ENCODE measurements at places on chromosomes 12 and 14.

- DNase-seq = peak; percentile 47
Observed at GRCh38 chr12:65814038-65814437, 10.2 kb upstream of the HMGA2 start.

DNA sequence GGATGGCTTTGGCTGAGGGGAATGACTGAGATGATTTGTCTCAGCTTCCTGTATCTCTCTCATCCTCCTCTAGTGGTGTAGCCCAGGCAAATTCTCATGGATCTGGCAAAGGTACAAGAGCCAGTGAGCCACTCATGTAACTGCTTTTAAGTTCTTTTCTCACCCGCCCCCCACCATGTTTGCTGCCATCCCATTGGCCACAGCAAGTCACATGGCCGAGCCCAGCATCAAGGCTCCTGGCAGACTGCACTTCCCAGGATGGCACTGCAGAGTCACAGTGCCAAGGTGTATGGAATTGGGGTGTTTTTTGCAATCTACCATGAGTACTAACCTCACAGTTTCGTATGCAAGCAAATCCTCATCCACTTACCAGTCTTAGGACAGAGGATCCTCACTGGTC, 50.9 kb downstream of the CHST11 start:
- no peak for DNase-seq

- no peak for DNase-seq
Observed at GRCh38 chr12:75790219-75790618, 241.4 kb downstream of the PHLDA1 start.

GRCh38 chr14:100825713-100826331, at the start of gene MEG3:
Gene MEG3 (plus strand): TSS chr14:100826118.
- DNase-seq = peak; percentile 89

GRCh38 chr12:90938451-90938850, 16.5 kb downstream of the CCER1 start:
- DNase-seq = peak; percentile 51

DNA sequence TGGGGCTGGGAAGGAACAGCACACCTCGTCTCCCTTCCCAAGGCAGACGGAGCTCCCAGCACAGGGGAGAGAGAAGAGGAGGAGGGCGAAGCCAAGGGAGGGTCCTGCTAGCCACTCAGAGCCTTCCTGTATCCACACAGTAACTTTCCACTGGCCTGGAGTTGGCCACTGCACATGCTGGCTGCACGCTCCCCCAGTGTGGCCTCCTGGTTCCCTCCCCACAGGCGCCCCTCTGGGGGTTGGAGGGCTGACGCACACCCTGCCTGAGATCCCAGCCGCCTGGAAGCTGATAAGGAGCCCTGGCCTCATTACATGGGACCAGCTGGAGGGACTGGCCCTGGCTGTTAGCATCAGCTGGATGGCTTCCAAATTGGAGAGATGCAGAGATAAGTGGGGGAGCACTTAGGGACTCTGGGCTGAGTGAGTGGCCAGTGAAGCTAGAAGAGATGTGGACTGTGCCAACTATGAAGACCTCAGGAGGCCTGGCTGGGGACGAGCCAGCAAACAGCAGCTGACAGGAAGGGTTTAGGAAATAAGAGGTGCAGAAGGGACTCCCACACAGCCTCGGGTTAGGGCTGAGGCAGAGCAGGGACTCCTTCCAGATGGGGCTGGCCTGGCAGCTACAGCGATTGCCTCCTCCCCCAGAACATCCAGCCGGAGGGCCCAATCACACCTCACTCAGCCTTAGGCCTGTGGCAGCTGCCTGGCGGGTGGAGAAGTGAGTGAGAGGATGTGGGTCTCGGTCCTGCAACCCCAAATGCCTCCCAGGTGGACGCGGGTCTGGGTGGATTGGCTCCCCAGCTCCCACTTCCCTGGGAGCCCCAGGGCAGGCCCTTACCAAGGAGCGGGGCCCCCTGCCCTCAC, 26.3 kb upstream of the BCDIN3D start:
- DNase-seq = peak; percentile 100

- no peak for DNase-seq
Observed at GRCh38 chr14:53581504-53581903, 375.1 kb downstream of the BMP4 start.

- DNase-seq = no peak
Observed at GRCh38 chr12:115583591-115583990, 693.9 kb downstream of the MED13L start.

DNA sequence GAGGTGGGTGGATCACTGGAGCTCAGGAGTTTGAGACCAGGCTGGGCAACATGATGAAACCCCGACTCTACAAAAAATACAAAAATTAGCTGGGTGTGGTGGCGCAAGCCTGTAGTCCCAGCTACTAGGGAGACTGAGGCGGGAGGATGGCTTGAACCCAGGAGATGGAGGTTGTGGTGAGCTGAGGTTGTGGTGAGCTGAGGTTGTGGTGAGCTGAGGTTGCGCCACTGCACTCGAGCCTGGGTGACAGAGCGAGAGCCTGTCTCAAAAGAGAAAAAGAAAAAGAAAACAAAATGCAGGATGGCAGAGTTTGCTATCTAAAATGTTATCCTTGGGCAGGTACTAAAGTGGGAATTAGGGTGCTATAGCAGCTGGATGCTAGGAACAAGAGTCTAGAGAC, 10.8 kb upstream of the GPRC5A start:
- no peak for DNase-seq

DNA sequence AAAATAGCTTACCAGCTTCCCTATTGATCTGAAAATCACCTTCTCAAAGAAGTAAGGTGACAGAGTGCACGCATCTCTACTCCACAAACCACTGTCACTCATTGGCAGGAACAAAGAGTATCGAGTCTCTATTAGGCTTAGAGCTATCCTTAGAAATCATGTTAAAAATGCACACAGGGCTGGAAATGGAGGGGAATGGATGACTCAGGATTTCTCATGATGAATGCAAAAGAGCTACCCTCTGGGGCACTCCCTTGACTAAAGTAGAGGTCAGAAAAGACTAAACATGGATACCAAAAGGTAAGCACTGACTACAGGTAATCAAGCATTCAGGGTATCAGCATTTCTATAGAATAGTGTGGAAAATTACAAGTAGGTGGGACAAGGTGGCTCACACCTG, 96.1 kb upstream of the ANO4 start:
- DNase-seq = no peak

GRCh38 chr12:100075598-100075997, 67.1 kb downstream of the BLTP3B start:
- DNase-seq = no peak

DNA sequence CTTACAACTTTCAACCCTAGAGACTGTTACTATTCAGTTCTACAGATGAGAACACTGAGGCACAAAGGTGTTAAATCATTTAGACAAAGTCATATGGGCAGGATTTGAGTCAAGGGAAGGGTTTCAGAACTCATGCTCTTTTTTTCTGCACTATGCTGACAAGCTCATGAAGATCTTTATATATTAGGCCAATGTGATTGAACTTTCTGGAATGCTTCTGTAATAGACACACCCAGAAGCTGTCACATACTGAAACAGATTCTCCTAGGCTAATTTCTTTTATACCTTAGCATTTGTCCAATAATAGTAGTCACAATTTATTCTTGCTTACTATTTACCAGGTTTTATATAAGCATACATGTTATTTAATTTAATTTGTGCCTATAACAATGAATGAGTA, 164.0 kb downstream of the ALG10B start:
- no peak for DNase-seq

GRCh38 chr14:106564058-106564643, 1037.8 kb downstream of the TMEM121 start:
- DNase-seq = no peak

GRCh38 chr12:25723336-25723735, 170.3 kb upstream of the LMNTD1 start:
- DNase-seq = peak; percentile 35

- DNase-seq = no peak
Observed at GRCh38 chr14:102516531-102517391, 7.2 kb upstream of the ANKRD9 start.

DNA sequence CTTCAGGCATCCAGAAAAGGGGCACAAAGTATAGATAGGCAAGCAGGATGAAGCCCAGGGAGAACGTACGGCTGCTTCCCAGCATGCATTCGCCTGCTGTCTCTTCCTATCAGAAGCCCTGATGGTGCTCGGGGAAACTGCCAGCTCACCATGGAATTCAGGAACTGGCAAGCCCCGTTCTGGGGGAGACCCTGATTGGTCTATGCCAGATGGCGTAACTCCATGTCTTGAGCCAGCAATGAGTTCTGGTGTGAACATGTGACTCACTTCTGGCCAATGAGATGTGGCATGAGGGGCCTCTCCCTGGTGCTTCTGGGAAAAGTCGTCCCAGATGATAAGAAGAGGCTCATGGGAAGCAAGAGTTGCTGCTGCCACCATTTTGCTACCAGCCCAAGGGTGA, 270.8 kb downstream of the BCL11B start:
- DNase-seq = no peak

DNA sequence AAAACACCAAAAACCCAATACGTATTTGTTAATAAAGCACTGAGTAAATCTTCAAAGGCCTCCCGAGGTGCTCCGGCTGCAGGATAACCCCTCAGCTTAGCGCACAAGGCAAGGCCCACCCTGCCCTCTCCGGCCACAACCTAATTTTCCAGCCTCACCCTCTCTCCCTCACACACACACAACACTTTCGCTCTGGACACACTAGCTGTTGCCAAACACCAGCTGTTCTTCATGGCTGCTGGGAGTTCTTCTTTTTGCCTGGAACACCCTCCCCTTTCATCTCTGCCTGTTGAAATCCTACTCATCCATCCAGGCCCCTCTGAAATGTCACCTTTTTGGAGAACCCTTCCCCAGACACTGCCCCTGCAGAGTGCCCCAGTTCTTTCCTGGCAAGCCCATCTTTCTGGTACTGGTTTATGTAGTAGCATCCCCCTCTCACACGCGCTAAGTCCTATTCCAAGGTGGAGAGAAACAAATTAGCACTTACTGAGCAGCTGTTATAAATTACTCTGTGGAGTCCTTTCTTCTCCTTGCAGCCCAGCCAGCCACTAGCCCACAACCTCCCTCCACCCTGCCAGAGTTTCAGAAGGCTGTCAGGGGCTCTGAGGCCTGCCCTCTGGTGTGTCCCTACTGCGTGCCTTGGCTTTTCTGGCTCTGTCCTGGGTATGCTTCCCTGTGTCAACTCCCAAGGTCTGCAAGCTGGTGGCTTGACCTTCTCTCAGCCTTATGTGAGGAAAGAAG, 805 bp upstream of the CRACR2A start:
- DNase-seq = peak; percentile 38

- peak; percentile 10 for DNase-seq
Observed at GRCh38 chr12:88793096-88793495, 212.8 kb upstream of the KITLG start.

DNA sequence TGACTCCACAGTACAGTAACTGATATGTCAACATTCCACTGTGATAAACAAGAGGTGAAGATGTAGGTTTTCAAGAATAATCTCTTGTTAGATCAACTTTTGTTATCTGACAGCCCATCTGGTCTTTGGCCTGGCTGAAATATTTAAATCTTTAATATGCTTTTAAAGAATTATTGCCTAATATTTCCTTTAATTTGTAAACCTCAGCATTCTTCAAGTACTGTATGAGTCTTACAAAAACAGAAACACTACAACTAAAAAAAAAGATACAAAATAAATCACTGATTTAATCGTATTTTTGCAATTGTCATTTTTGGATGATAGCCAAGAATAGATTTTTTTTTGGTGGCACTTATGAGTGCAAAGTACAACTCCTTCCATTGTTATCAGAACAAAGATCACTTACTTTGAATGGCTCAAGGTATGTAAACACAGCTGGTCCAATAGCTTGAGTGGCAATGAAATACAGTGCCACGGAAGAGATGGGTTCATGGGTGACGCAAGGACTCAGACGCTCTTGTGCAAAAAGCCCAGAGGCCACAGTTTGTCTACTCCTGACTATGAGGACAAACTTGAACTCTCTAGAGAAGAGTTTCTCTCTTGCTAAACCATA, 109.5 kb downstream of the PAX9 start:
- no peak for DNase-seq

DNA sequence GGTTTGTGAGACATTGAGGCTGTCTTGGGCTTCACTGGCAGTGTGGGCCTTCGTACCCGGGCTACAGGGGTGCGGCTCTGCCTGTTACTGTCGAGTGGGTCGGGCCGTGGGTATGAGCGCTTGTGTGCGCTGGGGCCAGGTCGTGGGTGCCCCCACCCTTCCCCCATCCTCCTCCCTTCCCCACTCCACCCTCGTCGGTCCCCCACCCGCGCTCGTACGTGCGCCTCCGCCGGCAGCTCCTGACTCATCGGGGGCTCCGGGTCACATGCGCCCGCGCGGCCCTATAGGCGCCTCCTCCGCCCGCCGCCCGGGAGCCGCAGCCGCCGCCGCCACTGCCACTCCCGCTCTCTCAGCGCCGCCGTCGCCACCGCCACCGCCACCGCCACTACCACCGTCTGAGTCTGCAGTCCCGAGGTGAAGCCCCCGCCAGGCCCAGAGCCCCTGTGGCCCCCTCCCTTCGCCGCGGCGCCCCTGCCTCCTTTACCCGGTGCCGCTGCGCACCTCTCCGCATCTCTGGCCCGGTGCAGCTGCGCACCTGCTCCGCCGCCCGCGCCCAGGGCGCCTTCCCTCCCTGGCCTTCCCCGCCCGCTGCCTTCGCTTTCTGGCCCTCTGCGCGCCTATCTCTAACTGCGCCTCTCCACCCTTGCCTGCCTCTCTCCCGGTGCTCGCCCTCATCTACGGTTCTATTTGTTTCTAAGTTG, at the start of gene ENO2:
ENO2 (plus strand) TSS at position 335 of the 701 bp plus-strand sequence. CDS start 1,253 bp downstream, outside the sequence.
- peak; percentile 61 for DNase-seq

GRCh38 chr12:111653596-111653995, 32.2 kb downstream of the BRAP start:
- DNase-seq = no peak

DNA sequence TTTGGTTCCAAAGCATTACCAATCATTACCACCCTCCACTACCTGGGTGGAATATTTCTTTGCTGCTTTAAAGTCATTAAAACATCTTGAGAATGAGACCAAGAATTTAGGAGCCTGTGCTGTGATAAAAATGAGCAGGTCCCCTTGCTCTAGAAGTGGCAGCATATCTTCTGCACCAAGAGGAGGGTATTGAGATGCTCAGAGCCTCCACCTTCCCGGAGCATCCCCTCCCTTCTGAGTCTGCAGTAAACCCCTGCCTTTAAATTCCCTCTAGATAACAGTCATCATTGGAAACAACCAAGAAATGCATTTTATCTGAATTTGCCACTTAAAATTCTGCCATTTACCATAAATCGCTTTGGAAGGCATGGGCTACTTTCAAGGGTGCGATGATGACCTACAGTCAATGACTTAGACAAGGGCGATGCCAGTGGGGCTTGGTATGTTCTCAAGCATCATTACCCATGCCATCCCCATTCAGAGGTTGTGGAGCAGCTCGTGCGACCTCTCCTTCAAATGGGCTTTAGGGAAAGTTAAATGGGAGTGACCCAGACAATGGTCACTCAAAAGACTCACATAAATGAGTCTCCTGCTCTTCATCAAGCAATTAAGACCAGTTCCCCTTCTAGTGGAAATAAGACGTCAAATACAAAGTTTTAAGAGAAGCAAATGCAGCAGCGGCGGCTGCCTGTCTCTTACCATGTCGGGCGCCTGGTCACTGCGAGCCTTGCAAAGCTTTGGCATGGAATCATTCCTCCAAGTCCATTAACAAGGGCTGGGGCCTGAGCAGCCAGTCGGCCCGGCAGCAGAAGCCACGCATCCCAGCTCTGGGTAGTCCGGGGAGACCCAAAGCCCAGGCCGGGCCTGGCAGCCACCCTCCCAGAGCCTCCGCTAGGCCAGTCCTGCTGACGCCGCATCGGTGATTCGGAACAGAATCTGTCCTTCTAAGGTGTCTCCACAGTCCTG, 334.5 kb downstream of the TMEM121 start:
- no peak for DNase-seq

GRCh38 chr12:65392491-65392890, 114.0 kb downstream of the MSRB3 start:
- no peak for DNase-seq

- no peak for DNase-seq
Observed at GRCh38 chr12:86148071-86148470, 108.1 kb downstream of the MGAT4C start.

- DNase-seq = no peak
Observed at GRCh38 chr12:75603475-75603874, 92.1 kb upstream of the KRR1 start.
